Activated CD4-positive, alpha-beta T cell treated with anti-CD3 and anti-CD28 coated beads, Interleukin-2, amount 10 ng/mL, durations not matched to agents 7 days and 5 days (primary cell): ENCODE measurements at places on chromosomes 2 and 18. TPM values are rescaled to one million over a fixed set of nuclear protein-coding genes. Genes with fewer than 3 reads are reported as not detected.

The PSMA8 gene
- 1.2 TPM for total RNA-seq

The ST6GAL2 gene
- not detected for total RNA-seq

The KLF11 gene
- total RNA-seq, result 7.2 TPM

The OTOS gene
- not detected for total RNA-seq

The VAMP5 gene
- total RNA-seq, result 67.4 TPM

The CACNB4 gene
- 0.21 TPM for total RNA-seq

The COL4A4 gene
- 0.15 TPM for total RNA-seq

The UPP2 gene
- not detected for total RNA-seq

GRCh38 chr2:219109471-219109870 is 48.8 kb upstream of the IHH start:
- peak; percentile 22 for DNase-seq

GRCh38 chr2:14816069-14817060 is 183.8 kb downstream of the LRATD1 start:
- DNase-seq, result no peak

DNA sequence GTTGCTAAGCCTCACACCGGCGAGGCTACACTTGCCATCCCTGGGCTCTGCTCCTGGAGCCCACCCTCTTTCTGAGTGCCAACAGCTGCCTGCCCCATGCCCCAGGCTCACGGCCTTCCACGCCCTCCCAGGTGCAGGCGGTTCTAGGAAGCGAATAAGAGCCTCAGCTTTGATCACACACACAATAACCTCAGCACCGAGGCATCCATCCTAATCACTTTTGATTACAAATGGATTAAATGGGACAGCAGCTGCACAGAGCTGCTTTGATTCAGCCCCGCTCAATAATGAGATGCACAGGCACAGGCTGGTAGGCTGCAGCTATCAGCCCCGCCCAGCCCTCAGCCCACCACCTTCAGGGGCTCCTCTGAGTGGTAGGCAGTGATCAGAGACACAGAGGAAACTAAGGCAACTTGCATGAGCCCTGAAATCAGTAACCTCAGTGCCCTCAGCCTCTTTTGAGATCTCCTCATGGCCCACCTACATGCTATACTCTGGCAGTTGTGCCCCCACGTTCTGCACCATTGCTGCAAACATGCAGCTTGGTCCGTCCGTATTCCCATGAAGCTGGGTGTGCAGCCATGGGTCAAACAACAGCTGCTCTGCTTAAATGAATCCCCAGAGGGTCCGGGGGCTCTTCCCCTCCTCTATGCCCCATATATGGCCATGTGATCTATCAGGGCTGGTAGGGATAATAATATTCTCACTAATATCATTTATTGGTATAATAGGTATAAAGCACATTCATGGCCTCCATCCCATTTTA is 171.4 kb downstream of the SETBP1 start:
- DNase-seq, result no peak

DNA sequence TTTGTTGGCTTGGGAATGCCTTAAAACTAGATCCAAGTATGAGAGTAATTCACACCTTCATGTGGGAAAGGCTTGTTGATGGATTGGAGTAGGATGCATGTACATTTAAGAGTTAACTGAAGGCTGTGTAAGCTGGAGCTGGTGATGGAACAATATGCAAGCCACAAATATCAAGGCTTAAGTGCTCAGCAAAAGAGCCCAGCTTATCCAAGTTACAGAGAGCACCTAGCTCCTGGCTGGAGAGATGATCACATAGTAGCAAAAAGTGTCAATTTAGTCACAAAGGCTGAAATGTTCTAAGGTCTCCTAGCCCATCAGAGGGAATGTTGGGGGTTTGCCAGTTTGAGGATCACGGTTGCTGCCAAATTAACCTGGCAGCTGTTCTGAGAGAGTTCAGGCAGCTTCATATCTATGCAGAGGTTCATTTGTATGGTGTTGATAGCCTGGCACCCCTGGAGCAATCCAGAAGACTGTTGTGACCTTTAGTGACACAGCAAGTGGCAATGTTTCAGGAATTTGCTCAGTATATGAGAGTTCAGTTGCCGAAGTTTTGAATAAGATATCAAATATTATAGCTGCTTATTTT is 228.2 kb downstream of the DOK6 start:
- DNase-seq, result no peak

DNA sequence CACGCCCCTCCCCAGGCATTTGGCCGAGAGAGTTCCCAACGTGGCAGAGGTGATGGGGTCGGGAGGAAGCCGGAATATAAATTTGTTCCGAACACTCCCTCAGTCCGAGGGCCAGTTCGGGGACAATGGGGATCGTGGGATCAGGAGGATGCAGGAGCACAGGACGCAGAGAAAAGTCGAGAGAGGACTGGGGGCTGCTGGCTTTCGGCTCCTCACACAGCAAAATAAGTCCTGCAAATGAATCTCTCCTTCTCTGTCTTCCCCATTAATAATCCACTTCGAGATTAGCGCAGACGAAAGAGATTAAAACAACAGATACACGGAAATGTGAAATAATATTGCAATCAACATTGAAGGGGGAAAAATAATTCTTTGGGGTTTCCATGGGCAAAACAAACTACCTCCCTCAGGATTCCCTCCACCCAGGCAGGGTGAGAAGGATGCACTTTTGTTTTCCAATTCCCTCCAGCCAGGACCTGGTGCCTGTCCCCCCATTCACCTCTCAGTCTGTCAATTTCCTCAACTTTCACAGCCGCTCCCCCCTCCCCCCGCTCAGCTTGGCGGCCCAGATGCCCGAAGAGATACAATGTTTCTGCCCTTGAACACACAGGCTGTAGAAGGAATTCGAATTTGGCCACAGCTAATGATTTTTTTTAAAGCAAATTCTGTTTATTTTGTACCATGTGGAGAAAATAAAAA is 3.1 kb upstream of the ZEB2 start:
- DNase-seq, result no peak

DNA sequence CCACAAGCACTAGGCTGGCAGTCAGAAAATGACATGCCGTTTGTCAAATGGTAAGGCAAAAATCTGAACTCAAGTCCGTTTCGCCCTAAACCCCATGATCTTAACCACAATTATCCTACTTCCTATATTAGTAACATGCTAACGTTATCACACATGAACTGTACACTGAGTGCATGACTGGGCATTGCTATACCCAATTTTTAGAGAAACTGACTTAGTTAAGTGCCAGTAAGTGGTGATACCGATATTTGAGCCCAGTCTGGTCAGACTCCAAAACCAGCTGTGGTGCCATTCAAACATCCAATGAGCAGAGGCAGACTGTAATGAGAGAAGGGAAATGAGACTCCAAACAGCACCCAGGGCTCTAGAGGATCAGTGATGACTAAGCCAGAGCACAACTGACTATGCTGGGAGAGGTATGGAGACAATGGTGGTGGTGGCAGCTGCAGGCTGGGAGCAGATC is 311.7 kb upstream of the PKDCC start:
- no peak for DNase-seq

DNA sequence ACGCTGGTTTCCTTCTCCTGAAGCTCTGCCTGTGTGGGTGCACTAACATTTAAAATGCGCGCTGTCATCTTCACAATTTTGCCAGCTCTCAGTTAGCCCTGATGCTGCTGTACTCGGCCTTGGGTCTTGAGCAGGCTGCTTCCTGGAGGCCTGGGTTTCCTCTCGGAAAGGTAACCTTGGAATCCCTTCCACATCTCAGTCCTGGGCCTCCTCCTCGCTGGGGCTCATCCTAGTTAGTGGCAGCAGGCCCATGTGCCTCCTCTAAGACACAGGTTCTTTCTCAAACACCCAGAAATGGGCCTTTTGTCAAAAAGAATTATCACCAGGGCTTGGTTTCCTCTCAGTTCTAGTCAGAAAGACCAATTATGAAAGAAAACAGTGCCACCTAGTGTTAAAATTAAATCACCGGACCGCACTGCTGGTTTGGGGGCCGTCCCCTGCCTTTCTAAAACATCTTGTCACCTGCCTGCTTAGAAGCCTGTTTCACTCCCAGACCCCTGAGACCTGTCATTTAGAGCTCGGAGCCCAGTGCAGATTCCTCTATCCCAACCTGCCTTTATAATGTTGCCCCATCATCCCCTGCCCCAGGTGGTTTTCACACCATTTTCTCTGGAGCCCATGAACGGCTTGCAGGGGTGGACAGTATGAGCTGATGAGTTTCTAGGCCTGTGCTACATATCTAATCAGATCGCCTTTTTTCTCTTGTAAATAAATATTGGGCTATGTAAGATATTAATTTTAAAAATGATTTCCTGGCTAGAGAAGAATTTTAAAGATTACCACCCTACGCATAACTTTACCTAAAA is 42.4 kb downstream of the HK2 start:
- DNase-seq, result peak; percentile 66

DNA sequence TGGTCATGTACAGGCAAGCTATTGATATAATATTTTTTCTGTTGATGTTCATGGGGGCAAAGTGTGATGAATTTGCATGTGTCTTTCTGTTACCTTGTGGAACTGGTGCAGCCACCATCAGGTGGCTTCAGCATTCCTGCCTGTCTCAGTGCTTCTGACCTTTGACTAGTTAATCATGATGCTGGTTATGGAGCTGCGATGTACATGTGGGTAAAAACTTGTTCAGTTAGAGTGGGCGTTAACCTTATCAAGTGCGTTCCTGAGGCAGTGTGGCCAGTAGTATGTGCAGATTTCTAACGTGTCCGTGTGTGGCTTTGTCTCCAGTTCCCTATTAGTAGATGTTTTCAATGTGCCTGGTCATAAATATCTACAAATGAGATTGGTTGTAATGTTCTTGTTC is 127.4 kb upstream of the ZSWIM2 start:
- no peak for DNase-seq

DNA sequence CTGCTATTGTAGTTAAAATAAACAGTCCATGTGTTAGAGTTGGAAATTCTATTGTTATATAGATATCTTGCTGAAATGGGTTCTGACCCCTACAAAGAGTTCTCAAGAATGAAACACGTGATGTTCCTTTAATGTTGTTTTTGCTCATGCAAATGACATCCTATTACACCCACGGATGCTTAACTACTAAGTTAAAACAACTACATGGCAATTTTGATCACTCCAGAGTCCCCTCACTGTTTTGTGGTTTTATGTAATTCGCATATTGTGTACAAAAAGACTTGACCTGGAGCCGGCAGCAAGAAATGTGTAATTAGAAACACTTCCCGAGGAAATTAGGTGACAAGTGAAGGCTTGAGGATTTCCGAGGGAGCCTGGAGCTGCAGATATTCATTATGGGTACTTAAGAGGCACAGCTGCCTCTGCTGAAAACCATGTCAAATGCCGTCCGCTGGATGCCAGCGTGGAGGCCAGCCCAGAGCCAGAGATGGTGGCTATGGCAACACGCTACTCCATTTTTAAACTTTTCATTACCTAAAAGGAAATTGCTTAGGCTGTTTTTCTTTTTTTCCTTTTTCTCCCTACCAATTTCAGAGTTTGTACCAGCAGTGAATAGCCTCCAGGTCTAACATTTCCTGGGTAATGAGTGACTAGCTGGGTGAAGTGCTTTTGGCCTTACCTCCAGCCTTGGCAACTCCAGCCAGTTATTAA is 21.0 kb upstream of the CABLES1 start:
- no peak for DNase-seq

DNA sequence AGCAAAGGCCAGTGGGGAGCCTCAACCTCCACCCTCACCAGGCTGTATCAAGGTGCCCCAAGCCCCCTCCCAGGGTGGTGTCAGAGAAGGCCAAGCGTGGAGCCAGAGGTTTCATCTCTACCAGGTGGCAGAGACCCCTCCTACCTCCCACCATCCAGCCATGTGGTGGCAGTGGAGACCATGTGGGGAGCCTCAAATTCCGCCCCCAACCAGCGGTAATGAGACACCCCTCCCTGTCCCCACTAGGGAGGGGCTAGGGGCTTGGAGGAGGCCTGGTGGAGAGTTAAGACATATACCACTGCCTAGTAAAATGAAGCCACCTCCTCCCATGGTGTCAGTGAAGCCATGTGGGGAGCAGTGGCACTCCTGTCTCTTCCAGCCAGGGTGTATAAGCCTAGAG is 24.4 kb upstream of the YPEL5 start:
- no peak for DNase-seq

DNA sequence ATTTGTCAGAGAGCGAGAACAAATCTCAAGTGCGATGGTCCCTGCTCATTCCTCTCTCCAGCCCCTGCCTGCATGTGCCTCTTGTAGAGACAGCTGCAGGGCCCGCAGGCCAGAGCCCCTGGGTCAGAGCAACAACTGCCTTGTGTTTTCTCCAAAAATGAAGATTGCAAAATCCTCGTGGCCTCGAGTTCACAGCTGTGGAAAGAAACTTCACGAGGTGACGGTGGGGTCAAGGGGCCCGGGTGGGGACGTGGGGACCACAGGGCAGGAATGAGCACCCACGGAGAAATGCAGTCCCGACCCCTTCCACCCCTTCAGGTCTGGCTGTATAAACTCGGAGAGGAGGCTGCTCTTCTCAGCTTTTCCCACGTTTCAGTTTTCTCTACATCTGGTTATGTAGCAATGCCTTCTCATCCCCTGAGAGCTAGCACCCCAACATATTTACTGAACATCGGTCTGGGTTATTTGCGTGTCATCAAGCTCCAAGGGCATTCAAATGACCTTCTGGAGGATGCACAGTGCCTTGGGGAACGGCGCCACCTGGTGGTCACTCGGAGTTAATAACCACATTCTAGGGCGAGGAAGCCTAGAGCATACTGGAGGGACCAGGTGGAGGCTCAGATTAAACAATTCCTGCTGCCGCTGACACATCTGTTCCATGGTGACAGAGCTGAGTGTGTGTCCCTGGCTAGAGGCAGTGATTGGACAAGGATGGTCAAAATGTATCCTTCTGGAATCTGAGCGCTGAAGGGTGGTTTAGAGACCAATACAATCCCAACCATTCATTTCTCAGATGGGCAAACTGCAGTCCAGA is 91.4 kb upstream of the CYRIA start:
- DNase-seq, result peak; percentile 73

DNA sequence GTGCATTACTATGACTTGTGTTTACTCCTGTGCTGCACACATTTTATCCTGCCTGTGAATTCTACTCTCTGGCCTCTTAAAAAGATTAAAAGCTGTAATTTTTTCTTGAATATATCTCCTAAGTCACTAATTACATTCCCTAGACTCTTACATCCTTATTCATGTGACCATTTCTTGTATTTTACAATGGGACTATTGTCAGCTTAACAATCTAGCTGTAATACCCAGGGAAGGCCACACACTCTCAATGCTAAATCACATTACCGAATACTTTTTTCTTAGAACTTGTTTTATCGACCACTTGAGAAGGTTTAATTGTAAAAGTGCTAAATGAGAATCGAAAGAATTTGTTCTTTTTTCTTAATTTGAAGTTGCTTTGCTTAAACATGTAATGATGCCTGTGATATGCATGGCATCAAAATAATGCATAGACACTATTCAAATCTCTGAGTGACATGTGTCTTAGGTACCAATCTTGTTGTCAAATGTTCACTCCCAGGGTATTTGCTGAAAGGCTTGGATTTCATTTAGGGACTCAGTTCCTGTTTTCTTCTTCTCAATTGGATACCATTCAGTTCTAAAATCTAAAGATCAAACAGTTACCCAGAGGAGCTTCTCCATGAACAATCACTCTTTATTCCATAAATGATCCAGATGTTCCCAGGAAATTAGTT is 498.5 kb downstream of the DPP10 start:
- no peak for DNase-seq

- DNase-seq, result no peak
Observed at GRCh38 chr2:215454519-215455246, 18.8 kb upstream of the FN1 start.
